WTC11 (cell line): ENCODE measurements at places on chromosomes 1 and 21.

DNA sequence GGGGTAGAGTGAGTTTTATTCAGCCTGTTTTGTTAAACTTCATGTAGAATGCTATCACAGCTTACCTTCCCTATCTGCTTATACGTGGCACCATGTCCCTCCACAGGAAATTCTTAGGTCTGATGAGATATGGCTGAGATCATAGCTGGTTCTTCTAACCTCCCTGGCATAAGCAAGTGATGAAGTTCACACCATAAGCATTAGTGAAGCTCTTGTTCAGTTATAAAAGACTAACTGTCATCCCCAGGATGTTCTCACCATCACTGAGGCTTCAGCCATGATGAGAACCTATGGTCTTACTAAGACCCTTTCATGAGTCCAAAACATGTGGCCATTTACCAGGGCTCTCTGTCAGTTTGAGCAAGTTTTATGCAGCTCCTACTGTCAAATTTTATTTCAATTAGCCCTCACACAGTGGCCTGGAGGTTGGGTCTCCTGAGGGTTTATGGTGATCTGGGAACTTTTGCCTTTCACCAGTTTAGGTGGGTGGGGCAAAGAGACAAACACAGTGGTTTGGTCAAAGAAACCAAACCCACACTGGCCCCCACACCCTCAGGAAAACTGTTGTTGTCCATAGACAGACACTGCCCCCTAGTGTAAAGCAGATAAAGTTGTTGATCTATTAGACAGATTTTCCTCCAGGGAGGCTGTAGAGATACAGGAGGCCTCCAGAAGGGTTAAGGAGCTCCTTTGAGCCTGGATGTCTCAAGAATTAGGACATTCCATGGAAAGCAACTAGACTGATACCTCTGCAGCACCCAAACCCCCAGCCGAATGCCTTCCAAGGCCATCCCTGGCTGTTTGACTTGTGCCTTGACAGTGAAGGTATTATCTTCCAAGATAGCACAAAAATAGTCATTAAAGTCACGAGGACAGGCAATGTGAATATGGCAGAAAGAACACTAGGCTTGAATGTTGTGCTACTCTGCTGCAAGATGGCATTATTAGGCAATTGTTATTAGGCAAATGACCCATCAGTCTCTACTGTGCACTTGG is 5.0 kb downstream of the SLC22A15 start:
- peaks cover 34% of the 10 kb centered on the region for H3K4me1 ChIP-seq
- no peak overlapping the region for H3K4me3 ChIP-seq
- H3K27ac ChIP-seq = no peak overlapping the region
- no peaks in the 10 kb centered on the region for H3K27me3 ChIP-seq
- DNase-seq = peak; percentile 41

DNA sequence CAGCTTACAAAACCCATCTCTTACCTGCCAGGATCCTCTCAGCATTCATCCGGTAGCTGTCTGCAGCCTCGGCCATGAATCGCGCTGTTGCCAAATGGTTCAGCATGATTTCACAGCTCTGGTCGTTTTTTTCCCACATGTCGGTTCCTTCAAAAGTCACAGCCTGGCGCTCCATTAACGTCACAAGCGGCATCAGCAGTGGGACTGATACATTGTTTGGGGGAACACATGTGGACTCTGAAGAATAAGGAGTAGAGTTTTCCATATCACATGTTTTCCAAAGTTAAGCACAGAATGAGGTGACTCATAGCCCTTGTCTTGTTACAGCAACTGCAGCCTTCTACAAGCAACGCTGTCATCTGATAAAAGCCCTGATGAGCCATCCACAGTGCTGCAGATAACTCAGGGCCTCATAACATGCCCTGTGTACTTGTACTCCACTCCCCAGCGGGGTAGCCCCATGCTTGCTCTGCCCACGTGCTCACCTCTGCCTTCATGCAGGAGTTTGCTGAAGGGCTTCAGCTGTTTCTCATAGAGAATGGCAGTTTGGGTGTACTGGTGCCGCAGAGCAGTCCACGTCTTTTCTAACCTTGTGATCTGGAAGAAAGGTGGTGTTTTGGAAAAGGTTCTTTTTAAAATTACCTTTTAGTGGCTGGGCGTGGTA is 114.2 kb downstream of the BCAR3 start:
- H3K27ac ChIP-seq = peak overlapping the region; percentile 23; the same call in 1 of the 2 replicates
- no peak for DNase-seq
- H3K4me1 ChIP-seq = peaks cover 9% of the 10 kb centered on the region
- peaks cover 33% of the 10 kb centered on the region for H3K36me3 ChIP-seq
- H3K27me3 ChIP-seq = no peaks in the 10 kb centered on the region
- no peak overlapping the region for H3K4me3 ChIP-seq

- no peak overlapping the region for H3K27ac ChIP-seq
- no peaks in the 10 kb centered on the region for H3K36me3 ChIP-seq
- peaks cover 25% of the 10 kb centered on the region for H3K4me1 ChIP-seq
- no peak overlapping the region for H3K4me3 ChIP-seq
- DNase-seq = no peak
These were observed 4.3 kb upstream of the SLC30A1 start for GRCh38 chr1:211583011-211583992.

DNA sequence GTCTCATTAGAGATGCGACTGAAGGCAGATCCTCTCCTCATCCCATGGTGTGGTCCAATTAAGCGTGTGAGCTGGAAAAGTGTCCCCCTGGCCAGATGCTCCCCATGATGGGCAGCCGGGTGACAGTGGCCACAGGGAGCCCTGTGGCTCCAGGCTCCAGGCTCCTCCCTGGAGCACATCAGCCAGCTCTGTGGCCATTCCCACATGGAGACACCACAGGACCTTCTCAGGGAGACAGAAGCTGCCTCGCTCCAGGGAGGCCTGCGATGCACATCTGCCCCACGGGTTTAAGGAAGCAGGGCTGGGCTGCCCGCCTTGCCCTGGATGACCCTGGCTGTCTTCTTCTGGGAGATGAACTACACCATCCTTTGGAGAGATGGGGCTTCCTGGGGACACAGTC is 99.9 kb upstream of the TLR5 start:
- H3K27ac ChIP-seq = no peak overlapping the region
- H3K36me3 ChIP-seq = no peaks in the 10 kb centered on the region
- no peak overlapping the region for H3K4me3 ChIP-seq
- no peak for DNase-seq

DNA sequence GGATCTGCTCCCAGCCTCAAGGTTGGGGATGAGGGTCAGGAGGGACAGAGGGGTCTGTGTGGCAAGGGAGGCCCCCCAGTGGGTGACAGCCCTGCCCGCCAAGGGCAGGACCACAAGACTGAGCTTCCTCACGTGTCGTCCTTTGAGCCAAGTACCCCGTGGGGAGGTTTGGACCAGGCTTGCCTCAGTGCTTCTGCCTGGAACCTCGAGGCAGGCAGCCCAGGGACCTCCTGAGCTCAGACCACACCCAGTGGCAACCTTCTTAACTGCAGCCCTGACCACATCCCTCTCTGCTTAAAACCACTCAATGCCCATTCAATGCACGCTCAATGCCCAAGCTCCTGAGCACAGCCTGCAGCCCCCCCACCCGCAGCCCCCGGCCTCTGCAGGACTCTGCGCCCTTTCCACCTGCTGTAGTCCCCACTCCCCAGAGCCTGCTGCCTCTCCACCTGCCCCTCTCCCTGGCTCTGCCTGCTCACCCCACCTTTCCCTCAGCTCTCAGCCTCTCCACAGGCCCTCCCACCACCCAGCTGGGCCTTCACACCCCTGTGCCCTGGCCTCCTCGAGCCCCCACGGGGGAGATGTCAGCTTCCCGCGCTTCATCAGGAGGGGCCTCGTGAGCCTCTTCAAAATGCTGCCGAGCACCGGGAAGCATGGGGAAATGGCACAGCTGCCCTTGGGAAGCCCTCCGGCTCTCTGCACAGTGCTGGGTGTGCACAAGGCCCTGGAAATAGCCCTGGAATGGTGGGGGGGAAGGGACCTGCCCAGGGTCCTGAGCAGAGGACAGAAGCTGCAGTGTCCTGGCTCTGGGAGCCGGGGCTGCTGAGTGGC is 129.3 kb upstream of the VAMP3 start:
- no peaks in the 10 kb centered on the region for H3K36me3 ChIP-seq
- H3K4me3 ChIP-seq = no peak overlapping the region
- H3K27ac ChIP-seq = no peak overlapping the region
- DNase-seq = no peak
- H3K4me1 ChIP-seq = peaks cover 18% of the 10 kb centered on the region
- no peaks in the 10 kb centered on the region for H3K27me3 ChIP-seq
